ENCODE measurements at places on chromosomes 2 and 18. TPM values are rescaled to one million over a fixed set of nuclear protein-coding genes. Genes with fewer than 3 reads are reported as not detected.

The AKAIN1 gene
- not detected for total RNA-seq

The CFC1 gene
- total RNA-seq, result not detected

The SKA1 gene
- not detected for total RNA-seq

The MAPK4 gene
- 0.64 TPM for total RNA-seq

The REG3G gene
- total RNA-seq, result not detected

The CPO gene
- total RNA-seq, result 1.6 TPM

The CFAP53 gene
- 1.6 TPM for total RNA-seq

DNA sequence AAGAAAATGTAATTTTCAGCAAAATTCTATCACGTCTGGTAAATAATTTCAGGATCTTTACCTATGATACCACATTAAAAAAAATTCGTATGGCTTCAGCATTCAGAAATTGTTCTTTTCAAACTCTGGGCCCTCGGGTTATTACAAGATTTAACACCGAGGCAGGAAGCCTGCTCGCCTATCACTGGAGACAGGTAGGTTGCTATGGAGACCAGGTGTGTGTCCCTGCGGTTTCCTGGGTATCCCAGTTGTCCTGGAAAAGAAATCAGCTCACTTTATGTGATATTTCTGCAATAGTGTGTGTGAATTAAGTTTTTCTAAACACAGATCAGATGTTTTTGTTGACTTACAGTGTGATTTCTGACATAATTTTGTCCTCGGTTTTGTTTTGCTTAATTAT, 14.2 kb downstream of the HPCAL1 start:
- H3K36me3 ChIP-seq, result no peaks in the 10 kb centered on the region
- H3K4me3 ChIP-seq, result no peak overlapping the region
- no peak overlapping the region for H3K27ac ChIP-seq
- H3K4me1 ChIP-seq, result no peaks in the 10 kb centered on the region

- H3K27me3 ChIP-seq, result no peaks in the 10 kb centered on the region
- H3K4me1 ChIP-seq, result no peaks in the 10 kb centered on the region
- no peak for DNase-seq
These were observed 203.1 kb downstream of the INSIG2 start for GRCh38 chr2:118291251-118291880.

- H3K27ac ChIP-seq, result no peak overlapping the region
- no peaks in the 10 kb centered on the region for H3K4me1 ChIP-seq
- no peaks in the 10 kb centered on the region for H3K27me3 ChIP-seq
- H3K36me3 ChIP-seq, result no peaks in the 10 kb centered on the region
- H3K4me3 ChIP-seq, result no peak overlapping the region
These were observed 92.1 kb upstream of the CREB1 start for GRCh38 chr2:207437524-207438143.

DNA sequence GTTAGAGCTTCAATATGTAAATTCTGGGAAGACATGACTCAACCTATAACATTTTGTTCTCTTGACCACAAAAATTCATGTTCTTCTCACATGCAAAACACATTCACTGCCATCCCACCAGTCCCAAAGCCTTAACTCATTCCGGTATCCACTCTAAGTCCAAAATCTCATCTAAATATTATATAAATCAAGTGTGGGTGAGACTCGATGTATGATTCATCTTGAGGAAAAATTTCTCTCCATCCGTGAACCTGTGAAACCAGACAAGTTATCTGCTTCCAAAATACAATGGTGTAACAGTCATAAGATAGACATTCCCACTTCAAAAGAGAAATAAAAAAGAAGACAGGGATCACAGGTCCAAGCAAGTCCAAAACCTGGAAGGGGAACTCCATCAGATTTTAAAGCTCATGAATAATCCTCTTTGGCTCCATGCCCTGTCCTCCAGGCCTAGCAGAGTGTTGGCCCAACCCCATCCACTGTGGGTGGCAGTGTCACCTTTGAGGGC, 101.3 kb downstream of the RAD51AP2 start:
- H3K4me1 ChIP-seq, result no peaks in the 10 kb centered on the region
- DNase-seq, result no peak
- H3K36me3 ChIP-seq, result no peaks in the 10 kb centered on the region
- H3K4me3 ChIP-seq, result no peak overlapping the region

DNA sequence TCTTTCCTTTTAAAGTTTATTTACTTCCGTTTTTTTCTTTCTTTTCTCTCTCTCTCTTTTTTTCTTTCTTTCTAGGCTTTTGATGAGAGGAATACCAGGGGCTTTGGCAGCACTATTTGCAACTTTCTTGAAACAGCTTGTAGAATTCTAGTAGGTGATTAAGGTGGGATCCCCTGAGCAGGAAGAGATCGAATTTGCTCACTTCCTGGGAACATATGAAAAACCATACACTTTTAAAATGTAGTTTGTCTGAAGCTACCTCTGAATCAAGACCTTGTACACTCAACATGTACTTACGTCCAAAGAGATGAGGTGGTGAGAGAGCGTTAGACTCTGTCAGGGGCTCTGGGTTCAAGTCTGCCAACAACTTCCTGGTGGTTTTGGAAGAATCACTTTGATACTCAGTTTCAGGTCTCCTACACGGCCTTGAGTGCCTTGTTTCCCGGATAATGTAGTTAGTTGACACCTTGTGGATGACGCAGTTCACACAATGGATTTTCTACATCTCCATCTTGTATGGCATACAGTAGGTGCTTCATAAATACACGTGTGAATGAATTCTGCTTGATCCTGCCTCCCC, 229.1 kb downstream of the MYCN start:
- H3K4me3 ChIP-seq, result no peak overlapping the region
- DNase-seq, result no peak
- no peaks in the 10 kb centered on the region for H3K4me1 ChIP-seq
- no peak overlapping the region for H3K27ac ChIP-seq

- H3K27ac ChIP-seq, result no peak overlapping the region
- no peak overlapping the region for H3K4me3 ChIP-seq
- DNase-seq, result no peak
- H3K36me3 ChIP-seq, result no peaks in the 10 kb centered on the region
These were observed 9.0 kb downstream of the PMAIP1 start for GRCh38 chr18:59908799-59909198.

GRCh38 chr2:56540467-56540866, 356.7 kb downstream of the CCDC85A start:
- H3K4me1 ChIP-seq, result no peaks in the 10 kb centered on the region
- no peak overlapping the region for H3K4me3 ChIP-seq
- no peaks in the 10 kb centered on the region for H3K27me3 ChIP-seq
- no peak for DNase-seq
- no peaks in the 10 kb centered on the region for H3K36me3 ChIP-seq
- H3K27ac ChIP-seq, result no peak overlapping the region

GRCh38 chr2:236841389-236841788, 244.3 kb upstream of the COPS8 start:
- H3K27me3 ChIP-seq, result no peaks in the 10 kb centered on the region
- no peaks in the 10 kb centered on the region for H3K4me1 ChIP-seq
- no peaks in the 10 kb centered on the region for H3K36me3 ChIP-seq
- DNase-seq, result no peak

- H3K36me3 ChIP-seq, result no peaks in the 10 kb centered on the region
- no peak for DNase-seq
- no peaks in the 10 kb centered on the region for H3K27me3 ChIP-seq
- H3K27ac ChIP-seq, result no peak overlapping the region
- no peak overlapping the region for H3K4me3 ChIP-seq
These were observed 465.9 kb downstream of the ADCYAP1 start for GRCh38 chr18:1370552-1370951.

DNA sequence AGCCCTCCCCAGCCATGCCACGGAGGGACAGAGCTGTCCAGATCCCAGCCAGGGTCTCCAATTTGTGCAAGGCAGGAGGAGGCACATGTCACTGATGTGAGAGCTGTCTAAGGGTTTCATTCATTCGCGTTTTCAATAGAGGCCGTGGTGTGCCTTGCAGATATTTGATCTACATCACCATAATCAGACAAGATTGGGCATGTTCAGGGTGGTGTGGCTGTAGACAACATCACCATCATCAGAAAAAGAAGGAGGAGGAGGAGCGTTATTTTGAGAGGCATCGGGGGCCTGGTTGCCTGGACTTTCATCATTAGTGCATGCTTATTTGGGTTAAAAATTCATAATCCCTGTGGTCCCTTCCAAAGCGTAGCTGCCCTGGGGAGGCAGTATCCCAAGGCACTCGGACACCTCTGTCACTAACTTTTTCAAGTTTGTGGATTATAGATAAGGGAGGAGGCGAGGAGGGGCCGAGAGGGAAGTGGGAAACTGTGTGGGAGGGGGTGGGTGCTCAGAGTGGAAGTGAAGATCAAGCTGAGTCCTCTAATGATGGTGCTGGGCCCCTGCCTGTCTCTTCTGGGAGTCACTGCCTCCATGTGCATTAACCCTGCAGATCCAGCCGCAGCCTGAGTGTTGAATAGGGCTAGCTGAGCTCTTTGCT, 194.1 kb downstream of the CTIF start:
- H3K27me3 ChIP-seq, result no peaks in the 10 kb centered on the region
- H3K4me1 ChIP-seq, result no peaks in the 10 kb centered on the region
- no peaks in the 10 kb centered on the region for H3K36me3 ChIP-seq
- no peak overlapping the region for H3K4me3 ChIP-seq
- H3K27ac ChIP-seq, result no peak overlapping the region

DNA sequence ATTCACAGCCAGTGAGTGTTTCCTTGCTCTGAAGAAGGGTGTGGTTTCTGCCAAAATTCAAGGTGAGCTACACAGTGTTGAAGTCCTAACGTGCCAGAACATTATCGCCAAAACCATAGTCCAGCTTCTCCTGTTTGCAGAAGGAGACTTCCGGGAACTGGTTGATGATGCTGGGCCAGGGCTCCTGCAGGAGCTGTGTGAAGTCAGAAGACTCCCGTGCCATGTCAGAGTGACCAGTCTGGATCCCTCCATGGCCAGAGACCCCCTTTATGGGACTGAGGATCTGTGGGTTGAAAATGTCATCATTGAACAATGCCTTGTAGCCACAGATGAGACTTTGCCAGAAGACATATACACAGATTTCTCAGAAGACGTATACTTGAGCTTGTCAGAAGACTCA, 96.0 kb upstream of the RAB12 start:
- H3K4me3 ChIP-seq, result no peak overlapping the region
- no peaks in the 10 kb centered on the region for H3K4me1 ChIP-seq
- no peaks in the 10 kb centered on the region for H3K36me3 ChIP-seq

GRCh38 chr2:160292225-160292624, 92.2 kb upstream of the ITGB6 start:
- no peaks in the 10 kb centered on the region for H3K27me3 ChIP-seq
- DNase-seq, result no peak
- H3K27ac ChIP-seq, result peak overlapping the region; percentile 43
- H3K4me3 ChIP-seq, result no peak overlapping the region

Data from breast epithelium (tissue), 4 donors.